ELR (cell line): ENCODE measurements at places on chromosomes 7 and 10.

- peak; percentile 64 for DNase-seq
Measured at GRCh38 chr7:85191383-85191782, 4.5 kb upstream of the SEMA3D start.

- DNase-seq: no peak
Measured at GRCh38 chr10:70457759-70458305, 16.4 kb upstream of the NODAL start.

DNA sequence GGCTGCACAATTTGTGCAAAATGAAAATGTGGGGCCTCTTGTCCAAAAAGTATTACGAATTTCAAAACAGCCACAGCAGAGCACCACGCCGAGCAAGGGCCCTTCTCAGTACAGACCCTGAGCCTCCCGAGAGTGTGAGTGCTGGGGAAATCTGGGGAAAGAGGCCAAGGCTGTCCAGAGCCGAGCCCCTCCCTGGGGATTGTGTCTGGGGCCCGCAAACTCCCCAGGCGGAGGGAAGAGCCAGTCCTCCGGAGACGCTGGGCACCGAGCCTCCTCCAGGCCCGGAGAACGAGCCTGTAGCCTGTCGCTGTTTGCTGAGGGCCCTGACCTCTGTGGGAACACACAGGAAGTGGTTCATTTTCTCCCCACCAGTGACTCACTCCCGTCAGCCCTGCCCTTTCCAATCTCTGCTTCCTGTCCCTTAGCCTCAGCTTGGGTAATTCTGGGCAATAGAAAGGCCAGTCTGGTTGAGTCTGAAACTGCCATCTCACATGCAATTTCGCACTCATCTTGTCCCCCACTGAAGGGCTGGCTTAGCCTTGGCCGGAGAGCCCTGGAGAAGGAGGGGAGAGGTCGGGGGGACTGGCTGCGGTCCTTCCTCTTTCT is 19.5 kb upstream of the GNA12 start:
- DNase-seq: peak; percentile 99

- no peak for DNase-seq
Measured at GRCh38 chr7:142799437-142799835, 28.7 kb downstream of the PRSS2 start.

- peak; percentile 44 for DNase-seq
Measured at GRCh38 chr10:105691811-105692210, 1050.7 kb downstream of the SORCS3 start.

DNA sequence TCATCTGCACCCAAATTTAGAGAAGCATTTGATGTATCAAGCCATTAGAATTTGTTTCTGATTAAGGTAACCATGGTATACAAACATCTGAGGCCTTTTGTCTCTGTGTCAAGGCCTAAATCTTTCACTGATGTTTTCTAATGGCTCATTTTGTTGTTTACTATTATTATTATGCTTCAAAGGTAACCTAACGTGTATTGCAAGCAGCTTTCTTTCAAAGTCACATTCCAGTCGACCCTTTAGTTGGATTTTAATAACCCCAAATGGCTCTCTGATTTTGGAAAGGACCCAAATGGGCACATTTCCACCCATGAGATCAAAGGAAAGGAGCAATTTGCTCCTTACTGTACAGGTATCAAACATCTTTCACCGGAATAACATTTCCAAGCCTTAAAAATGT is 46.7 kb upstream of the WNT16 start:
- DNase-seq: no peak

- no peak for DNase-seq
Measured at GRCh38 chr7:43501870-43502269, 81.0 kb upstream of the STK17A start.
